T-helper 1 cell (primary cell): ENCODE measurements at places on chromosomes 6 and 20.

GRCh38 chr20:32240205-32240604 is 32.5 kb downstream of the POFUT1 start:
- DNase-seq = no peak

DNA sequence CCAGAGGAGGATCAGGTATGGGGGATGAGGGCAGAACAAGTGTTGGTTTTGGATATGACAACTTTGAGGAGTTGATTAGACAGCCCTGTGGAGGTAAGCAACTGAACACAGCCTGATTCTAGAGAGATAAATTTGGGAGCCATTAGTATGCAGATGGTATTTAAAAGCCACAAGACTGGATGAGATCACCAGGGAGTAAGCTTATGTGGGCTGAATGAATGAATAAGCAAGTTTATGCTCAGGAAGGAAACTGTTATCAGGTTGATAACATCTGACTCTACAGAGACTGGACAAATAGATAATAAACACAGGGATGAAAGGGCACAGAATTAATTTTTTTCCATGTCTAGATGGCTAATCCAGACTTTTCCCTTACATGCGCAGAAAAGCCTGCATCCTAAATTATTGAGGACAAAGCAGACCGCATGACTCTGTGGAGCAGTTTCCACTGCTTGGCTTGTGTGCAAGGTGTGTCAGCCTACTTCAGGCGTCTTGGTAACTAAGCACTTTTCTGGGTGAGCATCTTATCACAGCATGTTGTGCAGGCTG is 150.6 kb downstream of the GJA10 start:
- no peak for DNase-seq

- DNase-seq = no peak
These were observed 398.7 kb downstream of the PHF3 start for GRCh38 chr6:64034291-64034690.

- no peak for DNase-seq
These were observed 97.5 kb downstream of the AIG1 start for GRCh38 chr6:143158113-143158581.

GRCh38 chr6:93571346-93571745 is 152.0 kb upstream of the EPHA7 start:
- no peak for DNase-seq

- no peak for DNase-seq
These were observed 99.4 kb downstream of the ASXL1 start for GRCh38 chr20:32457479-32457986.

DNA sequence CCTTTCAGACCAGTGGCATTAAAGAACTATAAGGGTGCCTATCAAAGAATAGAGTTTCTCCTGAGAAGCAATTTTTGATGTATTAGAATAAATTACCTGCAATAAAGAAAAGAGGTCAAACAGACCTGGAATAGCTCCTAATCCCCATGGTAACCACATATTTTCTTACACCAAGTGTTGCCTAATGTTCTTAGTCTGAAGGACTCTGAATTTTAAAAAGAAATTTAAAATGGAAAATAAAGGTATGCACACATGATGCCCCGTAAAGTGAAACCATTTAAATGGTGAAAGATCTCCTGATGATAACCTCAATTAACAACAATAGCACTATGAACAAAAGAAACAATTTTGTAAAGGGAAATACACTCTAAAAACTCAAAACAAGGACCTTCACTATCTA is 55.1 kb upstream of the LOC128125822 start:
- DNase-seq = no peak

GRCh38 chr6:37936906-37937305 is 117.4 kb downstream of the ZFAND3 start:
- no peak for DNase-seq

DNA sequence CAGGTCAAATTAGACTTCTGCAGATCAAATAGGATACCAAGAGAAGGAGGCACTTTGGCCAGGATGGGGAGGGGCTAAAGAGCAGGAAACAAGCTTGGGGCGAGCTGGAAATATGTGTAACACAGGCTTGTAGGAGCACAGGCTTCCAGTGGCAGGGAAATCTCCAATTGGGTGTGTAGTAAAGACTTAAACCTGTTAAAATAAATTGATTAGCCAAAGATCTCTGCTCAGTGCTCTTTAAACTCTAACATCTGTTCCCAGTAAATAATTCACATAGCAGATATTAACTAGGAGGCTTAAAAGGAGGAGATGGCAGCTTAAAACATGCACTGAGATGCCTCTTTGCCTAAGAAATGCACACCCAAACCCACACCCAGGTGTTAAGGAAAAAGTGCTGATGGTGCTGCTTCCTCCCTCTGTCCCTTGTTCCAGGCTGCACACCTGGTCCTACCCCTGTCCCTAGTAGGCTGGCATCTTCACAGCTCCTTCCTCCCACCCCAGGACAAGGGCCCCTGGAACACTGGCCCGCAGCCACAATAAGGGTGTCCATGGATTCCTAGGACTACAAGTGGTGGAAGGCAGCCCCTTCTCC is 93.5 kb upstream of the MLN start:
- no peak for DNase-seq

- no peak for DNase-seq
These were observed 27.5 kb downstream of the PXDC1 start for GRCh38 chr6:3723966-3724365.

DNA sequence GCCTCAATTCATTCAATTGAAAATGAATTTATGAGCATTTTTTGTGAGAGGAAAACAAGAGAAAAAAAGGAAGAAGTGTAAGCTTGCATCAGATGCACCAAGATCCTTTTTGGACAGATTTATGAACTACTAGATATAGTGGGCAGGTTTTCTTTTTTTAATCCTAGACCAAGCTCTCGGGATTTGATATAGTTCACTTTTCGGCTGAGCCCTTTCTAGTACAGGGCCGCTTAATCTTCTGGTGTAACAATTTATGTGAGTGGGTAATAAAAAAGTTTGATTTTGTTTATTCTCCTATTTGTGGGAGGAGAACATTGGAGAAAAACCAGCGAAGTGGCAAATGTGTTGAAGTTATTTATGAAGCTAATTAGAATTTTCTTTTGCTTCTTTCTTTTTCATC is 538.0 kb downstream of the UTRN start:
- no peak for DNase-seq

- no peak for DNase-seq
These were observed 166.3 kb upstream of the PRSS16 start for GRCh38 chr6:27081188-27081587.

- DNase-seq = no peak
These were observed 18.9 kb upstream of the HLA-DOA start for GRCh38 chr6:33028220-33028849.

DNA sequence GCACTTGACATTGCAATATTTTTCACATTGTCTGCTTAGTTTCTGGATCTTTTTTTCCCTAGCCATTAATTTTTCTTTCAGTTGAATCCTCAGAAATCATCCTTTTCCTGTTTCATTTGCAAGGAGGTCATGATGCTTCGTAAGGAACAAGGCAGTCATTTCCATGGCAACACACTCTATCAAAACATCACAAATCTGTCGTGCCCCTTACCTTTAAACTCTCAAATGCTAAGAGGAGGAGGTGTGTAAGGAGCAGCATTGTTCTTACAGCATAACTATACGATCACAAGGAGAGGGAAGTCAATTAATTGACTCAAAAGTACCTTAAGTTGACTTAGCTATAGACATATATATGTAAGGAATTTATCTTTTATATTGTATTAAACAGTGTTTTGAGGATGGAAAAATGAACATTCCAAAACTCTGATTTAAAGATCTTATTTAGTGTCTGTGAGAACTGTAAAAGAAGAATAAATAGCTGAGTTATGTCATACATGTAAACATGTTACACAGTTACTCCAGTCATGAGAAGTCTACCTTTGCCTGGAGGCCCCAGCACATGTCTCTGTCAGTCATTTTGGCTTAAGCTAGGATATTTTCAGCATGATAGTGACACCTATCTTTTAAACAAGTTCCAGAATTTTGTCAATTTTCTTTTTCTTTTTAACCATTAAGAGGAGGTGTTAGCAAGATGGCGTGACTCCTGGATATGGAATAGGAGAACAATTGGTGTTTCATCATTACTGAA is 41.6 kb downstream of the CDKAL1 start:
- no peak for DNase-seq

DNA sequence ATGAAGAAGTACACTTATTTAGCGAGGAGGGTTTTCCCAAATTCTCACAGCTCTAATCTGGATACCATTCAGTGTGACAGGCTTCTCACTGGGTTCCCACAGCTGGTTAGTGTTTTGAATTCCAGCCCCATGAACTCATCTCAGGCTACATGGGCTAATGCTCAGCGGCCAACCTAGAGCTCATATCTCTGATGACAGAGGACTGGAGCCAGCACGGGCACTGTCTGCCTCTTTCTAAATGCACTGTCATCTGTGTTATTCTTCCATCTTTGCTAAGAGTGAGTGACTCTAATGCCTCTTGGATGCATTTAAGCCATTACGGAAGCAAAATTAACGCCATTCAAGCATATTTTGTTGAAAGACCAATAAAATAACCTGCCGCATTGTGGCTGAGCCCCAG is 308.9 kb upstream of the JAG1 start:
- DNase-seq = no peak

GRCh38 chr6:44782892-44783291 is 395.4 kb downstream of the CDC5L start:
- DNase-seq = no peak

DNA sequence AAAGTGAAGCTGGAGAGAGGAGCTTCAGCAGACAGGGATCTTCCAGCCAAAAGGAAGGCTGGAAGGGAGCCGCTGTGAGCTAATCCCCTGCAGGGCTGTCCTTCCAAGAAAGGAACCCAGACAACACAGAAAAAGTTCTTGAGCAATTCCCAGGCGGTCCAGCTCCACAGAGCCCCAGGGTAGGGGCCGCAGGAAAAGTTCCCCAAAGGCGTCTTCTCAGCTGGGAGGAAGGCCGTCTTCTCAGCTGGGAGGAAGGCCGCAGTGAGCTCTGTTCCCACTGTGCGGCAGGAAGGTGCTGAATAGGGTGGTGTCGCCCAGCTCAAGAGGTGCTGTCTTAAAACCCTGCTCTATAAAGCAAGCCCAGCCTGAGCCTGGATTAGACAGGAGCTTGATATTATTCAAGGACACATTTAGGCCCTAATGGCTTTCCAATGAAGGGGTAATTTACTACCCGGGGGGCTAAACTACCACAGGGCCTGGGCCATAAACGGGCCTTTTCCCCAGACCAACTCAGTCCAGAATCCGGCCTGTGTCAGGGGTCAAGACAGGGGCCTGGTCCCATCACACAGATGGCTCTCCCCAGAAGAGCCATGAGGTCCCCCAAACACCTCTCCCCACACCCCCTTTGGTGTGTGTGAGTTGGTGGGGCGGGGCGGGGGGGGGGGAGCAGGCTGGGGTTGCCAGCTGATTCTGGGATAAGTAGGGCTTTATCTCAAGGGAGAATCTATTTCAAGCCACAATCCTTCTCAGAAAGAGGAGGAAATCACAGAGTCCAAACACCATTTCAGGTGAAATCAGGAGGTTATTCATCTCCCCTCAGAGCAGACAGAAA is 103.6 kb downstream of the NOL4L start:
- no peak for DNase-seq

GRCh38 chr6:108895571-108895970 is 47.3 kb downstream of the ARMC2 start:
- DNase-seq = no peak

DNA sequence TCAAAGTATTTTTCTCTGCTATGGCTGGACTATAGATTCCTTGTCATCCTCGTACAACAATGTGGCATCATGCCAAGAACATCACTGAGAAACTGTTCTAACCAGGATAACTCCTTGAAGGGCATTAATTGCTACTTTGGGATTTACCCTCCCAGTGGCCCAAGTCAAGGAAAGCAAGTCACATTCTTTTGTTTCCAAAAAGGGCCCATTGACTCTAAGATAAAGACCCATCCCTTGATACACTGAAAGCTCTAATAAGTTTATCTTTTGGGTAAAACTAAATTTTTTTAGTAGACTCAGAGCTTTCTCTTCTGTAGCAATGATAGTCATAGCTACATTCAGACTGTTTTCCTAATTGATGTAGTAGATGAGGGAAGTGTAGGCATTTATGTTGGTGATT is at the start of gene OR2J3:
Gene OR2J3, plus strand, starts transcription at position 301 of the 400 bp plus-strand sequence. CDS start 3,833 bp downstream, outside the sequence.
- no peak for DNase-seq

DNA sequence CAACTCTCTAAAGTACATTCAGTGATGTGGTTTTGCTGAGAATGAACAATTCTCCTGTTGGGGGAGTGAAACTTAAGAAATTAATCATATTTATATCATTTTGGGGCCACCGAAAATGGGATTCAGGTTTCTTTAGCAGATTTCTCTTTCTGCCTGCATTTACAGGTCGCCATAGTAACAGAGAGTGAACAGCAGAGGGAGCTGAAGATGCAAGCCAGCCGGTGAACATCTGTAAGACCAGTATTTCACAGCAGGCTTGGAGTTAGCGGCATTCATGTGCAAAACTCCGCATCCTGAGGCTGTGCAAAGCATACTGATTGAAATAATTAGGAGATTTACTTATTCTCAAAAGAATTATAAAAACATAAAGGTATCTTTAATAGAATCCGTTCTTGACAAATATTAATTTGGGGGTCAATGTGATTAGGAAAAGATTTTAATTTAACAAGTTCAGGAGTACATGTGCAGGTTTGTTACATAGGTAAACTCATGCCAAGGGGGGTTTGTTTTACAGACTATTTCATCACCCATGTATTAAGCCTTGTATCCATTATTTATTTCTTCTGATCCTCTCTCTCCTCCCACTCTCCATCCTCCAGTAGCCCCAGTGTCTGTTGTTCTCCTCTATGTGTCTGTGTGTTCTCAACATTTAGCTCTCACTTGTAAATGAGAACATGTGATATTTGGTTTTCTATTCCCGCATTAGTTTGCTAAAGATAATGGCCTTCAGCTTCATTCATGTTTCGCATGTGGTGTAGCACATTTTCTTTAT is 17.8 kb upstream of the HSF2 start:
- DNase-seq = peak; percentile 63

DNA sequence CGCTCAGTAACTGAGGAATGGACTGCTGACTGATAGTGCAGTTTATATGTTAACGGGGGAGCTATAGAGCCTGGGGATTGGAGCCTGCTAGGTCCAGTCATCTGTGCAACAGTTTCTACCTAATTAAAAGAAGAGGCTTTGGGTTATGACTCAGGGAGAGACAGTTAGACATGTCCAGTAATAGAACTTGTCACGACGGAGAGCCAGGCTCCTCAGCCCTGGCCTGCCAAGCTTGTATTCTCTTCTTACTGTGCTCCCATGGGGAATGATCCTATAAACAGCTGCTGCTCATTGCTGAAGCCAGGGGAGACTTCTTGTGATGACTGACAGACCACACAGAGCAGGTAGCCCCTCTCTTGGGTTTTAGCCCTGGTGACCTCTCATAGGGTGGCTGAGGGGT is 69.3 kb downstream of the SYNJ2 start:
- no peak for DNase-seq

GRCh38 chr6:133610227-133610840 is 278.6 kb upstream of the TCF21 start:
- DNase-seq = no peak

GRCh38 chr6:44682987-44683779 is 295.7 kb downstream of the CDC5L start:
- no peak for DNase-seq
